ENCODE measurements at places on chromosomes 11 and 22.
A peak's percentile ranks its signal among the peaks of the same experiment; 100 is the strongest.

DNA sequence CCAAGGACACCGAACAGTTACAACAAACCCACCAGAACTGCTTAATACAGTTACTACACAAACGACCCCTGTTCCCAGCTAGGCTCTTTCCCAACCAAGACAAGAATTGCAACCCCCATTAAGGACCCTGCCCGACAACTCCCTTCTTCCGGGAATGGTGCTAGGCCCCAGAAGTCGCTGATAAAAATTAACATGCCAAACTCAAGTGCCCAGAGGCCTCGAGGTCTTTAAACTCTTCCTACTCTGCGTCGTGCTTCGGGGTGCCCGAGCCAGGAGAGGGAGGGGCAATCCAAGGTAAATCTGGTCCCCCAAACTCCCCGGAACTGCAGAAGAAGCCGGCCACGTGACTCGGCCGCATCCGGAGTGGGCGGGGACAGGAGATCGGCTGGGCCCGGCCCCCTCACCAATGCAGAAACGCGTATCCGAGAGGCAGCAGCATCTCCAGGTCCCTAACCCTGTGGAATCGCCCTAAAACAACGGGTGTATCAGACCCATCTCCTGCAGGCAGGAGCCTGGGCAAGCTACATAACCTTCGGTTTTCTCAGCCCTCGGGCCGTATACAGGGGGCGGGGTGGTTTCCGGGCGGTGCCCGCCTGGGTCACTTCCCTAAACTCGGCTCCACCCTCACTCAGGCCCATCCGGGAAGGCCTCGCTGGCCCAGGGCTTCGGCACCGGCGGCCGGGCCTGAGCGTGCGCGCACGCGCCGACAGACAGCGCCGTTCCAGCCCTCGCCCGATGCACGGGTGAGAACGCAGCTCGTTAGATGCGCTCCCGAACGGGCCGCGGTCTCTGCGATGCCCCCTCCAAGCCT lies 1.1 kb downstream of the CFL1 start:
- peak; percentile 55 for DNase-seq

GRCh38 chr11:110367571-110367970 lies 62.2 kb upstream of the FDX1 start:
- no peak for DNase-seq

DNA sequence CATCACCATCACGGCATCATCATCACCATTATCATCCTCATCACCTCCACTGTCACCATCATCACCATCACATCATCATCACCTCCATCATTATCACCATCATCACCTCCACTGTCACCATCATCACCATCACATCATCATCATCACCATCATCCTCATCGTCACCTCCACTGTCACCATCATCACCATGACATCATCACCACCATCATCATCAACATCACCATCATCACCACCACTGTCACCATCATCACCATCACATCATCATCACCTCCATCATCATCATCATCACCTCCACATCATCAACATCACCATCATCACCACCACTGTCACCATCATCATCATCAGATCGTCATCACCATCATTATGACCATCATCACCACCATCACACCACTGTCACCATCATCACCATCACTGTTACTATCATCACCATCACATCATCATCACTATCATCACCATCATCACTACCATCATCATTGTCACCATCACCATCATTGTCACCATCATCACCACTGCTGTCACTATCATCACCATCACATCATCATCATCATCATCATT lies 32.8 kb downstream of the PARVG start:
- DNase-seq = no peak

GRCh38 chr11:60116996-60117790 lies 28.7 kb downstream of the MS4A2 start:
- DNase-seq = no peak

DNA sequence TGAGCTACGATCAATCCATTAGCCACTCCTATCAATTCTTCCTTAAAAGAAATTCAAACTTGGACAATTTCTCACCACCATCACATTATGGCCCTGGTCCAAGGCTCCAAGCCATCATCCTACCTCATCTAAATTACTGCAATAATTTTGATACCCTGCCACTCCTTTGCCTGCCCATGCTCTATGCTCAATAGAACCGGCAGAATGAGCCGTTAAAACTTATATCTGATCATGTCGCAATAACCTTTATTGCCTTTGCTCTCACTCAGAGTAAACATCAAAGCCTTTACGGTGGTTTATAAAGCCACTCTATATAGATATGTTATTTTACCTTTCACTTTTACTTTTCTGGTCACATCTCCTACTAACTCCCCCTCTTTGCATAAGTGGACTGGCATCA lies 2392.1 kb upstream of the RAG2 start:
- no peak for DNase-seq

DNA sequence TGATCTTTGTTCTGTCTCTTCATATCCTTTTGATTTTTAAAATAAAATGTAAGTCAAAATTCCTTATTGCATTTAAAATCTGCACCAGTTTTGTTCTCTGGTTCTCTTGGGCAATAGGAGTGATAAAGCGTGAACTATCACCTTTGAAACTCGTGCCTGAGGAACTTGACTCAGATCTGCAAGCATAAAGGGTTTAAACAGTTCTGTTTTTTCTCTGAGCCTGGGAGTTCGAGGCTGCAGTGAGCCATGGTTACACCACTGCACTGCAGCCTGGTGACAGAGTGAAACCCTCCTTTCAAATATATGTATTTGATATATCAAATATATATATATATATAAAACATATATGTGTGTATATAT lies 38.9 kb upstream of the CLMP start:
- DNase-seq = no peak

GRCh38 chr11:8335683-8336082 lies 72.0 kb upstream of the LMO1 start:
- no peak for DNase-seq

GRCh38 chr11:17294033-17294432 lies 17.5 kb downstream of the NUCB2 start:
- no peak for DNase-seq

- no peak for DNase-seq
Observed at GRCh38 chr11:96275801-96276594, 67.0 kb downstream of the MAML2 start.

DNA sequence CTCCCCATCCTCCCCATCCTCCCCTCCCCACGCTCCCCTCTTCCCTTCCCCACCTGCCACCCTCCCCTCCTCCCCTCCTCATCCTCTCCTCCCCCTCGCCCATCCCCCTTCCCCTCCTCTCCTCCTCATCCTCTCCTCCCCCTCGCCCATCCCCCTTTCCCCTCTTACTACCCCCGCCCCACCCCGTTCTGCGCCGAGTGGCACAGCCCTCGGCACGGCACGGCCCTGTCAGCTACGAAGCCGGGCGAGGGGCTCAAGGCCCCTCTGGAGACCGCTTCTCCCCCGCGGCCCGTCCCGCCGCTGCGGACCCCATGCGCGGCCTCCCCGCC lies 449.9 kb downstream of the OPCML start:
- DNase-seq = no peak

GRCh38 chr11:67558084-67558772 lies 25.4 kb upstream of the GSTP1 start:
- no peak for DNase-seq

- DNase-seq = no peak
Observed at GRCh38 chr11:99781074-99781473, 760.3 kb downstream of the CNTN5 start.

DNA sequence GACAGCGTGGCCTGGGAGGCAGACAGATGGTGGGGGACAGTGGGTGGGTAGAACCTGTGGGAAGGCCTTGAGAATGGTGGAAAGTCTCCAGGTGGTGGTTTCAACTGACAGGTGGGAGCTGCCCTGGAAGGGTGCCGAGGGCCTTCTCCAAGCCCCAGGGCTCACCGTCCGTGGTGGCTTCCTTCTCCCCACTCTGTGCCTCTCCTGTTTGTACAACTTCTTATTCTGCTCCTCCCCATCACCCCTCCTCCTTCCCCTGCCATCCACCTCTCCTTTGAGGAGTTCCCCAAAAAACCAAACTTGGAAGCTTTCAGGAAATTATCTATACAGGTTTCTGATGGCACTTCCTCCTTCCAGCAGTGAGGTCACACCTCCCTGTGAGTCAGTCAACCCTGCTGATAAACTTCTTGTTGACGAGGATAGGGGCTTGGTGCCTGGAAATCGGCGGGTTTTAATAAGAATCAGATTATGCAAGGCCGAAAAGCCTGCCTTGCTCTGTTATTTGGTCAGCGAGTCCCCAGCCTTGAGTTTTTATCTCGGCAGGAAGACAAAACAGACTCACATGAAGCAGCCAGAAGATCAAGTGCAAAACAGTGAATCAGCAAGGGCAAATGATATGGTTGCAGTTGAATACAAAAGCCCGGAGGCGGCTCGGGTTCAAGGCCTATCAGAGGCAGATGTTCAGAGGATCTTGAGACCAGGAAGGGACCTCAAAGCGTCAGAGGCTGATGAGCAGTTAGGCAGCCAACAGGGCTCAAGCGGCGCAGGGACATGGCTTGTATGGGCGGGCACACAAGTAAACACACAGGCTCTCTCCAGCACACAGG lies 9.5 kb upstream of the ST3GAL4 start:
- peak; percentile 10 for DNase-seq

- peak; percentile 78 for DNase-seq
Observed at GRCh38 chr11:62678770-62679696, at the start of gene UBXN1. Gene UBXN1, minus strand, starts transcription at chr11:62679073. Its CDS starts 150 bp downstream, at chr11:62678923.

GRCh38 chr11:44877571-44878497 lies 72.8 kb downstream of the TP53I11 start:
- no peak for DNase-seq

- DNase-seq = no peak
Observed at GRCh38 chr11:66373265-66373664, 1.7 kb upstream of the SLC29A2 start.

DNA sequence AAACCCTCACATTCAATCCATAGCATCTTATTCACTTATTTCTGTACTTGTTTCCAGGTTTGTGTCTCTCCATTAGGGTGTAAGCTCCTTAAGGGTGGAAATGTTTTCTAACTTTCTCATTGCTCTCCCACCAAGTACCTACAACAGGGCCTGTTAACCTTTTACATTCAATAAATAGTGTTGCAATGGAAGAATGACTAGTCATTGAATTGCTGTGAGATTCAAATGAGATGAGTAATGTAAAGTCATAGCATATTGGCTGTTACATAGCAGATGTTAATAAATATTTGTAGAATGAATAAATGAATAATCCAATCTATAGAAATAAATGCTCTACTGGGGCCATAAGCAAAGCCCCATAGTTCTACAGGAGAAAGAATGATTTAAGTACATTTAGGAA lies 75.4 kb upstream of the DDI1 start:
- no peak for DNase-seq

DNA sequence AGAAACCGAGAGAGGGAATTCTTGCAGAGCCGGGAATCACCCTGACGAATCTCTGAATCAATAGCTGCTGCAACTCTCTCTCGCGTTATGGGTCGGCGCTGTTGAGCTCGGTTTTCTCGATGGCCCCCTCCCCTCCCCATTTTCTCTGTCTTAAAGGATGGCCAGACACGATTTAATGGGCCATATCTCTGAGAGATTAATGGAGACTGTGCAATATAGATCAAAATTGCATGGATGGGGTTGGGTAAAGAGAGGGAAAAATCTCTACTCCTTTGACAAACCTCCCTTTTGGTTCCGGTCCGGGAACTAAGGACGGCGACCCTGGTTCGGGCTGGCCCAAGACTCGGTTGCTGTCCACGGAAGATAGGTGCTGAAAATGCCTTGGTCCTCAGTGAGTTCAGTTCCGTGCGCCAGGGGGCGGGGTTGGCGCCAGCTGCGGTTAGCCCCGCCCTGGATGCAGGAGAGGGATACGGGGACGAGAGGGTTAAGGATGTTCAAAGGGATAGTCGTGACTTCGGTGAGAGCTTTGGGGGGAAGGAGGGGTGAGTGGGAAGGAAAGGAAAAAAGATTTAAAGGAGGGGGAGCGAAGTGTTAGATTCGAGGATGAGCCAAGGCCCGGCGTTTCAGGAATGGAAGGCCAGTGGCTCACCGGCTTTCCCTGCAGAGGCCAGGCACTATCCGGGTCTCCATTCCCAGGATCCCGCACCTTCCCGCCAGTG lies 103.6 kb upstream of the HSD17B12 start:
- DNase-seq = no peak

DNA sequence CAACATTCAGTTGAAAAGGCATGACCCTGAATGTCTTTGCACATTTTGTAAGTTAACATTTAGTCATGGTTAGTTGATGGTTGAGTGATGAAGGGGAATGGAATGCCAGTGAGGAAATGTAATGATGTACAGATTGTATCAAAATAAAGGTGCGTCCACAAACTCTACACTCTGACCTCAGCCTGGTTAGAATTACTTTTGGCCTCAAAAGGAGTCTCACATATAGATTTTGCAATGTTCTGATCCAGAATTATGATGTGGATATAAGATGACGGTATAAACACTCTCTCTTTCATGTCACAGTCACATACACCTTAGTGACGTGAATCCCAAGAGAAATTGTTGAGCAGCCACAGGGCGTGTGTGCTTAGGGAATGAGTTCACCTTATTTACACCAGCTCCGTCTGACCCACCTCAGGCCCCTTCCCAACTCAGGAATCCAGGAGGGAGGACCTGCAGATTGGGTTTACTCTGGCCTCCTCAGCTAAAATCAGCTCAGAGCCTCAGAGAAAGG lies 100.1 kb downstream of the RDX start:
- DNase-seq = no peak

All from T1000 (cell line).